ENCODE measurements at places on chromosomes 13 and 19. TPM values are rescaled to one million over a fixed set of nuclear protein-coding genes. Genes with fewer than 3 reads are reported as not detected.

PSG11 gene
- not detected for total RNA-seq

CYP4F3 gene
- total RNA-seq, result 1.3 TPM

OR7A5 gene
- not detected for total RNA-seq

ZNF726 gene
- total RNA-seq, result 0.74 TPM

- DNase-seq, result no peak
These were observed 31.2 kb downstream of the RFX2 start for GRCh38 chr19:6079107-6079506.

- no peak for DNase-seq
These were observed 455.7 kb downstream of the SUCLA2 start for GRCh38 chr13:47545201-47546024.

GRCh38 chr19:28196101-28196500 is 1016.9 kb downstream of the UQCRFS1 start:
- DNase-seq, result no peak
